ENCODE measurements at places on chromosomes 4 and X.

DNA sequence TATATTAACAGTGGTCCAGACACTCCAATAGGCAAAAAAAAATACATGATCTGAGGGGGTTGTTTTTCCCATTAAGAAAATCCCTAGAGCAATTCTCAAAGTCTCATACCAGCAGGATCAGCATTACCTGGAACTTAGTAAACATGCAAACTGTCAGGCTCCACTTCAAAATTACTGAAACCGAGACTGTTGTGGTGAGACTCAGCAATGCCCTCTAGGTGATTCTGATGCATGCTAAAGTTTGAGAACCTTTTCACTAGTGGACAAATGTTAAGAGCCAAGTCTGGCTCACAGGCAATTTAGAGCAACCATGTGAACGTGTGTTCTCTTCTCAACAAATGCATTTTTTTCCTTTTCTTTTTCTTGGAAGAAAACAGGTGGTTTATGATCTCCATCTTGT is 30.2 kb downstream of the NEK1 start:
- DNase-seq: no peak

- no peak for DNase-seq
These were observed 42.2 kb downstream of the METTL14 start for GRCh38 chr4:118727360-118727759.

DNA sequence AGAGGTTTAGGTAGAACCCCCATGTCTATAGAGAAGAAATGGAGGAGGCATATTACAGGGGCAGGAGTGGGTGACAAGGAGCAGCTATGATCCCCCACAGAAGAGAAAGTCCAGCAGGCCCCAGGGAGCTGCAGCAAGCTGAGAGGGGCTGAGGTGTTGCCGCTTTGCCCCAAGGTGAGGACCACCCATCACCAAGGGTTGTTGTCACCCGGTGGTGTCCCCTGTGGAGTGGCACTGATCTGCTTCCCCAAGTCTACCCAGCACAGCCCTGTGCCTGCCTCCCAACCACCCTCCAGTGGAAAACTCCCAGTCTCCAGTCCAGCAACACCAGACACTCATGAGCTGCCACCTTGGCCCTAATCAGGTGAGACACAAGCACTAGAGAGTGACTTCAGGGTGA is 149.3 kb upstream of the NOCT start:
- no peak for DNase-seq

DNA sequence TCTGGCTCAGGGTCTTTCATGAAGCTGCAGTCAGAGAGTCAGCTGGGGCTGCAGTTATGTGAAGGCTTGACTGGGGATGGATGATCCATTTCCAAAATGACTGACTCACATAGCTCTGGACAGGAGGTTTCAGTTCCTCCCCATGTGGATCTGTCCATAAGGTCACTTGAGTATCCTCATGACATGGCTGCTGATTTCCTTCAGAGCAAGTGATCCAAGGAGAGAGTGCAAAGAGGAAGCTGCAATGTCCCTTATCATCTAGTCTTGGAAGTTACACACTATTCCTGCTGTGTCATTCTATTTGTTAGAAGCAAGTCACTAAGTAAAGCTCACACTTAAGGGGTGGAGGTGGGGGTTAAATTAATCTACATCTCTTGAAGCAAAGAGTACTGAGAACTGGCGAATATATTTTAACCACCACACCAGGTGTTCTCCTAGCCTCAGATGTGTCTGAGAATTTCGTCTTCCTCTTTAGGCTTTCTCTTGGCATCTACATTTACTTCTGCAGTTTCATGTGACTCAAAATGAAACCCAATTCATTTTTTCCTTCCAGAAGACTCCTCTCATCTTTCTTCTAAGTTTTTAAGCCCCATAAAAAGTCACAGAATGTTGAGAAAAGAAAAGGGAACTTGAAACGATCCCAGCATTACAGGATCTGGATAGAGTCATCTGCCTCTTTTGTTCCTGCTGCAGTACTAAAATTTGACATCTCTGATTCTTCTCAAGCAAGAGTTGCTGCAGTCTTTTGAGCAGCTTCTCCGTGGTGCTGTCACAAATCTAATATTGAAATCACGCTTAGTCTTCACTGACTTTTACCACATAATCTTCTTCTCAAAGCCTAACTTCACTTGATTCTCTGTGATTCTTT is 3.8 kb upstream of the GRPR start:
- DNase-seq: no peak

DNA sequence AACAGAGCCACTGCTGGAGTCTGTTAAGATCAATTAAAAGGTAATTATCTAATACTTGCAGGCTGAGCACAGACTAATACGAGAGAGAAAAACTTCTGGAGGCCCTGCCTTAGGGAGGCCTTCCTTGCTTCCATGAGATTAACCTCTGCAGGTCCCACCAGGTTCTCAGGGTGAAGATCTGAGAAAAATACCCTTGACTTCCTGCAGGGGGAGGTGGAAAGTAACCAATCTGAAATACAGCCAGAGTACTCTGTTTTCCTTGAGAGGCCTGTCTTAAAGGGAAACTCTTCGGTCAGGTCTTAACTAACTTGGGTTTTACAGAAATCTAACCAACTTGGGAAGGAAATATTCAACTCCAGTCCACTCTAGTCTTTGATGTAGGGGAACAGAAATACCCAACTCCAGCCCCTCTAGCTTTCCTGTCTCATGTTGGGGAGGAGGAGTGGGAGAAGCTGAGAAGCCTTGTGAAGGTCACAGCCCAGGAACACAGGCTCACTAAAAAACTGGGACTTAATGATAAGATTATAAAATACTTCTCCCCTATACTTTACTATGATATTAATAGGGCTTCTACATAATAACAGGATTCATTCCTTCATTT is 77.1 kb downstream of the TBCK start:
- no peak for DNase-seq

DNA sequence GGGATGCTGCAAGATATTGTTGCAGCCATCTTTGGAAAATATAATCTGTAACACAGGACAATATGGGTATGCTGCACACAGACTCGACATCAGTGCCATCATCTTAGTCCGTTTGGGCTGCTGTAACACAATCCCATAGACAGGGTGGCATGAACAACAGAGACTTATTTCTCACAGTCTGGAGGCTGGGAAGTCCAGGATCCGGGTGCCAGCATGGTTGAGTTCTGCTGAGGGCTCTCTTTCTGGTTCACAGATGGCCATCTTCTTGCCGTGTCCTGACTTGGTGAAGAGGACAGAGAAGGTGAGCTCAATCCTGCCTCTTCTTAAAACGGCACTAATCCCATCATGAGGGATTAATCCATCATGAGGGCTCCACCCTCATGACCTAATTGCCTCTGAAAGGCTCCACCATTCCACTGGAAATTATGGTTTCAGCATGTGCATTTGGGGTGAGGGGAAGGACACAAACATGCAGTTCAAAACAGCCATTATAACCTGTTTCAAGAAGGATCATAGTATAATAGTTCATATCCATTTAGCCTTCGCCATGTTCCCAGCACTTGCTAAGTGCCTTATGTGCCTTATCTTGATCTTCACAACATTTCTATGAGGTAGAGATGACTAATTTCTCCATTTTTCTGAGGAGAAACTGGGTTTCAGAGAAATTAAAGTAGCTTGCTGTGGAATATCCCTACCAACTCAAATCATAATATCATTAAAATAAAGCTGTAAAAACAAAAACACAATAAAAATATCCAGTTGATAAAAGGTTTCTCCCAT is 27.9 kb upstream of the SPP1 start:
- DNase-seq: no peak

GRCh38 chr4:107376293-107376692 is 340.2 kb upstream of the DKK2 start:
- no peak for DNase-seq

DNA sequence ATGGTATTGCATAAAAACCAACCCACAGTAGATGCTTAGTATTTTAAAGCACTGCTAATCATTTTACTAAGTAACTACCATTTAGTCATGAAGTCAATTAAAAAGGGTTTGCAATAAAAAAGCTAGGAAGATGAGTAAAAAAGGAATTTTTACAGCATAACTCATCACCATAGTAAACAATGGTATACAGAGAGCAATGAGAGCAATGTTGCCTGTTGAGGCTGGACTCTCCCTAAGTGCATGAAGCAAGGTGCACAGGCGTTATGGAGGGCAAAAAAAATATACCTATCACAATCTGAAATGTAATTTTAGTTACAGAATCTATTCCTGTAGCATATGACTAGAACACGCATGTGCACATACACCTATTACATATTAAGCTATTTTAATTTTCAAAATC is 129.6 kb upstream of the BMP3 start:
- no peak for DNase-seq

GRCh38 chr4:35106091-35106734 is 1138.1 kb downstream of the ARAP2 start:
- DNase-seq: no peak

DNA sequence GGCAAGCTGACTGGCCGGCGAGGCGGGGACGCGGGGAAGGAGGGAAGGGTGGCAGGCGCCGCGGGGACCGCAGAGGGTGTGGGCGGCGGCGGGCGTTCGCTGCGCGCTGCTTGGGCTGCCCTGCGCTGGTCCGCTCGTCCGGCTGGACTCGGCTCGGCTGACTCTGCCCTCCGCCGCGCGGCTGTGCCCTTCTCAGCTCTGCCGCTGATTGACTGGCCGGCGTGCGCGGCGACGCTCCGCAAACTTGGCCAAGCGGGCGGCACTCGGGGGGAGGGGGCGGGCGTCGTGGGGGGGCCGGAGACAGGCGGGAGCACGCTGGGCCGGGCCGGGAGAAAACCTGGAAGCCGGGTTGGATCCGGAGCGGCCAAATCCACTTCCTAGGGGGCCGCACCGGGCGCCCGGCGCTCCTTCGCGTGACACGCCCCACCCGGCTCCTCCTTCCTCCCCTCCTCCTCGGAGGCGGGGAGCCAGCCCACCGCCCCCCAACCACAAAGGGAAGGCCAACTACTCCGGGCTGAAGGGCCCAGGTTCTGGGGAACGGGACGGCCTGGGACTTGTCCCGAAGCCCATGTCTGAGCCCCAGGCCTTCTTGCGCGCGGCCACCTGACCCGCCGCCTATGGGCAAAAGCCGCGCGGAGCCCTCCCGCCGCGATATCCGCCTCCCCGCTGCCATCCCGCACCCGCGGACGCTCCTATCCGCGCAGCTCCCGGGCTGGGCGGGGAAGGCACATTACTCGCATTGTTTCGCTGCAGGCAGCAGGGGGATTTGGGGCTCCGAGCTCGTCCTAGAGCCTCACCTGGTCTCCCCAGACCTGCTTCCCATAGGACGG is at the start of gene GPC4:
GPC4 (minus strand) TSS at position 214 of the 830 bp plus-strand sequence. CDS start 524 bp downstream, outside the sequence.
- no peak for DNase-seq

DNA sequence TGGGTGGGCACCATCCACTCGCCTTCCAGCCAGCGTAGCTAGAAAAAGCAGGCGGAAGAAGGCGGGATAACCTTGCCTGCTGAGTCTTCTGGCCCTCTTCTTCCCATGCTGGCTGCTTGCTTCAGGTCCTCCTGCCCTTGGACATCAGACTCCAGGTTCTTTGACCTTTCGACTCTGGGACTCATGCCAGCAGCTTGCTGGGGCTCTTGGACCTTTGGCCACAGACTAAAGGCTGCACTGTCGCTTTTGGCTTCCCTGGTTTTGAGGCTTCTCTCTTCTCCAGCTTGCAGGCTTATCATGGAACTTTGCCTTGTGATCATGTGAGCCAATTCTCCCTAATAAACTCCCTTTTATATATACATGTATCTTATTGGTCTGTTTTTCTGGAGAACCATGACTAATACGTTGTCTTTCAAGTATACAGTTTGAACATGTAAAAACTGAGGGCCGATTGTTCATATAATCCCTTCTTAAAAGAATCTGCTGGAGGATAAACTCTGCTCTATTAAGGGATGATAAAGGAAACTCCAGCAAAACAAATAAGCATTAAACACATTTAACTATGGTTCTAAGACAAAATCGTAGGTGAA is 116.6 kb upstream of the LCORL start:
- DNase-seq: no peak

DNA sequence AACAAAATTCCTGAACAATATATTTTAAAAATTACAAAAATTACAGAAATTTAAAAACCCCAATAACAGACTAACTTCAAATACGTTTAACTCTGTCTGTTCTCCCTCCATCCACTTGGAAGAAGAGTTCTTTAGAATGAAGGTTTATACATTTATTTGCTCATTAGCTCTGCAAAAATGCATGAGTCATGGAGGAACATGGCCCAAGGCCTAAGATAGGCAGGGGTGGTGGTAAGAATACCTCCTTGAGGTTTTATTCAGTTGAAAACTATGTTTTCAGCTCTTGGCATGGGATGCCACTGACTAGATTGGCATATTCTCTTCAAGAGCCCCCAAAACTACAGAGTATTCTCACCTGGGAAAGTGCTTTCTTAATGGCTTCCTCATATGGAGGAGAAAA is 8.8 kb upstream of the LRRC66 start:
- no peak for DNase-seq

DNA sequence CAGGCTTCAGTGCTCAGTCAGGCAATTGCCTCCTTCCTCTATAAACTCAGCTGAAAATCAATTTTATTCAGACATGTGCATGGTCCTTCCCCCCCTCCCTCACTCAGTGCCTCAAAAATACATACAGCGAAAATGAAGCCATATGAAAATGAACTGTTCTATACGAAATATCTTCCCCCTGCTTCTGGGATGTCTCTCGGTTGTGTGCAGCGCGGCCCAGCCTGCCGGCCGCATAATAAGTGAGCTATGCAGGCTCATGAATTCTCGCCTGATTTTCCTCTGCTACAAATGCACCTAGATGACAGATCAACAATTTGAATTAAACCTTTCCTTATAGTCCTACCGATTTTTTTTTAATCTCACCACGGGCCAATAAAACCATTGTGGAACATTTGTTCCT is 252.9 kb downstream of the CRLF2 start:
- no peak for DNase-seq

DNA sequence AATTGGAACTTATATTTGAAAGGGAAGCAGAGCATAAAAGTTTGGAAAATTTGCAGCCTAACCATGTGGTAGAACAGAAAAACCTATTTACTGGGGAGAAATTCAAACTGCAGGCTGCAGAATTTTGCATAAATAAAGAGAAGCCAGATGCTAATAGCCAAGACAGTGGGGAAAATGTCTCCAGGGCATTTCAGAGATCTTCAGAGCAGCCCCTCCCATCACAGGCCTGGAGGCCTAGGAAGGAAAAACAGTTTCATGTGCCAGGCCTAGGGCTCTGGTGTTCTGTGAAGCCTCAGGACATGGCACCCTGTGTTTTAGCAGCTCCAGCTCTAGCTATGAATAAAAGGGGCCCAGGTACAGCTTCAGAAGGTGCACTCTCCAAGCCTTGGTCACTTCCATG is 648.7 kb upstream of the FRG1 start:
- DNase-seq: no peak

GRCh38 chr4:144818136-144818535 is 172.2 kb downstream of the HHIP start:
- no peak for DNase-seq

- no peak for DNase-seq
These were observed 43.1 kb upstream of the C1GALT1C1 start for GRCh38 chrX:120672841-120673530.

GRCh38 chr4:56183344-56183959 is 203.8 kb downstream of the AASDH start:
- no peak for DNase-seq
